ENCODE measurements at places on chromosomes 7 and 10.

DNA sequence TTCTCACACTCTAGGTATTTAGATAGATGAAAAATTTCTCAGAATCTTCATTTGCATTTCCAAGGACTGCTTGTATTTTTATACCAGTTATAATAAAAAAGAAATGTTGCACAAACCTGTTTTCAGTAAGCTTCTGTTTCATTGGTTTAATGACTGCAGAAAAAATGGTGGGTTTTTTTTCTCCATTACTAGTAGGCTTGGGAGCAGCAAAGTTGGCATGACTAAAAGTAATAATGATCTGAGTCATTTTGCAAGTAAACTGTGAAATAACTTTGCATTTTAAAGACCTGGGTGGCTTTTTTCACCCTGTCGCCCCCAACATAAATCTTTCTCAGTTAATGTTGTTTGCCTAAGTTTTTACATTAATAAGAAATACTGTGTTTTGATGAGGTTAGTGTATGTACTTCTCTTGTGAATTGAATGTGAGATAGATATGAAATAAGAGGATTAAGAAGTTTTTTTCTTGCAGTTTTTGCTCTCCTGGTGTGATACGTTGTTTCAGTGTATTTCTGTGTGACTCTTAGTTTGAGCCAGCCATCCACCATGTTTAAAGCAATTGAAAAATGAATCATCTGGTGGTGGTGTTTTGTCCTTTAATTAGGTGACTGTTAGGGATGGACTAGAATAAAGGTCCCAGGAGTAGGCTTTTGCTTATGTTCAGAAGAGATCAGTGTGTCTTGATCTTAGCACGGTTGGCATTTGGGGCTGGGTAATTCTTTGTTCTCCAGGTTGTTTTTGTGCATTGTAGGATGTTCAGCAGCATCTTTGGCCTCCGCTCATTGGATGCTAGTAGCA, 1.8 kb downstream of the GNAI1 start:
- DNase-seq: no peak
- no peaks in the 10 kb centered on the region for H3K27me3 ChIP-seq
- no peak overlapping the region for H3K27ac ChIP-seq
- no peaks in the 10 kb centered on the region for H3K4me1 ChIP-seq
- no peaks in the 10 kb centered on the region for H3K36me3 ChIP-seq

DNA sequence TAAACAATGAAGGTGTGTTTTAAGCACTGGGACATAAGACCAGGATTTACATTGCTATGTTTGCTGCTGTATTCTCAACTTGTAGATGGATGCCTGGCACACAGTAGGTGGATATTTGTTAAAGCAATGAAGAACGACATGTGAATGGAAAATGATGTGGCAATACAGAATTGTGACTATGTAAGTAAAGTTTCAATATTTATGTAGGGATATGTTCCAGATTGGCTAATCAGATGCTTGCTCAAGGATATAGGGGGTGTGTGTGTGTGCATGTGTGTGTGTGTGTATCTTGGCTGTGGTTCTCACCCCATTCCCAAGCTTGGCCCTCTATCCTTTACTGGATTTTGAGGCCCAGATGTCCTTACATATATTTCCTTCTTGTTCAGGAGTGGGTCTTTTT, 42.7 kb upstream of the LAMB1 start:
- H3K27ac ChIP-seq: peak overlapping the region; percentile 2
- no peaks in the 10 kb centered on the region for H3K4me1 ChIP-seq
- no peak for DNase-seq
- no peak overlapping the region for H3K4me3 ChIP-seq
- no peaks in the 10 kb centered on the region for H3K36me3 ChIP-seq

DNA sequence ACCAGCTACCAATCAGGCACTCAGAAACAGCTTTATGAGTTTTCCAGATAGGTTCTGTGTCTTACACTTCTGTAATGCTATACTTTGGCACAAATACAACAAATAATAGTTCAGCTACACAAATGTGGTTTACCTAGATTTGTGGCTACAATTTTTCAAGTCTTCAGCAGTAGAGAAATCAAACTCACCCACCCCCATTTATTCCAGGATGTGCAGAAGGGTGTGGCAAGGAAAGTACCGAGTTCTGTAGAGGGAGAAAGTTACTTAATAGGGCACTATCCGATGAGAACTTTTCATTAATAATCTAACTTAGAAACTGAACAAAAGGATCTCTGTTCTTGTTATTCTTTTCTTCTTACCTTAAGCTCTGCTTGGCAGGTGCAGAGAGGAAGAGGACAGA, 30.3 kb upstream of the ATP6V0A4 start:
- no peaks in the 10 kb centered on the region for H3K27me3 ChIP-seq
- H3K4me3 ChIP-seq: no peak overlapping the region
- H3K4me1 ChIP-seq: no peaks in the 10 kb centered on the region
- H3K27ac ChIP-seq: no peak overlapping the region

DNA sequence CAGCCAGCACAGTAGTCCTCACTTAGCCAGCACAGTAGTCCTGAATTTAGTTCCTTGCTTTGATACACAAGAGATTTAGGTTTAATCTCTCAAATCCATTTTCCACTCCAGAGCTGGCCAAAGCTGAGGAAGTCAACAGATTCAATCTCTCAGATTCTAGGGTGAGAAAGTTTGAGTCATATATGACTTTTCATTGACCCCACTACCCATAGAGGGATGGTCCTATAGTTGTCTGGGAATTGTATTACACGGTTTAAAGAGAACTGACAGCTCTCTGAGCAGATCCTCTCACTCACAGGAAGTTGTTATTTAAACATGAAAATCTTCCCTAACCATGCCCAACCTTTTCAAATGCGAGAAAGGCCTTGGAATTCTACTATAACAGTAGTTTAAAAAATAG, 641.8 kb upstream of the SEMA3D start:
- H3K27me3 ChIP-seq: no peaks in the 10 kb centered on the region
- no peak for DNase-seq
- H3K27ac ChIP-seq: no peak overlapping the region

DNA sequence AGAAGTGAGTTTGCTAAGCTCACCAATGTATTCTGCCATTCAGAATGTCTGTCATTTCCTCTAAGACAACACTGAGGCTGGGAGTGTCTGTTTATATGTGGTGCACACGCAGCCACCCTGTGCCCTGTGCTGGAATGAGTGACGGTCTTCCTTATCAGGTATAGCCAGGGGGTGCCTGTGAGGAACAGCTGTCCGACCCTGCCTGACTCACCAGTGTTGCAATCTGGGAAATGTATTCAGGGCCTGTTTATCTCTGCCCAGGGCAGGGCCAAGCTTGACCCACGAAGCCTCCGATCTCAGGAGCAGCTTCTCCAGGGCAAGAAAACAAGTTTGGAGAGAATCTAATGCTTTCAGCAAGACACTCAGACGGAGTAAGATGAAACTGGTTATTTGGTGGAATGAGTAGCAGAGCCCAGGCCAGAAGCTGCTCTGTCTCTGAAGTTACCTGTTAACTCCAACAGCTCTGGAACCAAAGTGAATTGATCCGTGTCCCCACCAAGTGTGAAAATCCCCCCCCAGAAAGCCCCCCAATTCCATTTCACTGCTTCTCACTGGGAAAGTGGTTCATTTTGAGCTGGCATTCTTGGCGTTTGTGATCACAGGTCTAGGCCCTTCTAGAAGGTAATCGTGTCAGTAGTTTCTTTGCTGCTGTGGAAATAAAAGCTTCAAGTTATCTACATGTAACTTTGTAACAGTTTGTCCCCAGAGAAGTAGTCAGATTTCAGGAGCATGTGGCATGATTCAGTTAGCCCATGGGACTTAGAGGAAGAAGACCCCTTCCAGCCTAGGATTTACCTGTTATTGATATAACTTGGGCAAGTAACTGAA, 6.1 kb upstream of the UBE2H start:
- no peak overlapping the region for H3K4me3 ChIP-seq
- no peaks in the 10 kb centered on the region for H3K36me3 ChIP-seq
- no peaks in the 10 kb centered on the region for H3K27me3 ChIP-seq
- no peak overlapping the region for H3K27ac ChIP-seq
